ENCODE measurements at places on chromosomes 7 and 10.

- DNase-seq, result peak; percentile 31
Observed at GRCh38 chr10:102837230-102837721, at the start of gene CYP17A1. Gene CYP17A1, minus strand, starts transcription at chr10:102837413. Its CDS starts 52 bp downstream, at chr10:102837361.

DNA sequence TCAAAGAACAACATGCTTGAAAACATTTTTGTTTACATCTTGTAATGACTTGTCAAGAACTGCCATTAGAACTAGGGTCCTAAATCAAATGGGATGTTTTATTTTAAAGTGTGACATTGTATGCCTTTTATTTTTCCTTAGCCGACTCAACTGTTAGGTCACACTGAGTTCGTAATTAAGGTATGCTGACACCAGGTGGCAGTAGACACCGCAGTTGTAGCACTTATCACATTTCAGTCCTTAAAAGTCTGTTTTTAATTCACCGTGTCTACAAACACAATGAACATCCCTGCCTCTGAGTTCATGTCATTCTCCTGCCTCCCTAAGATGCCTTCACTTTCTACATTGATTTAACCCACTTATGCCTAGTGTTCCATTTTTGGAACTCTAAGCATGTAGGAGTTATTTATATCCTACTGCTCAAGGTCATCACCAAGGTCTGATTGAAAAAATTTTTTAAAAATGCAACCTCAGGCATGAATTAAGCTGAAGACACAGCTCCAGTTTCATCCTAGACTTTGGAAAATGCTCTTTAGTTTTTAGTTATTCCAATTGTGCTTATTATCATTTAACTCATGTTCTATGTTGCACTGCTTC is 186.1 kb downstream of the BMPER start:
- DNase-seq, result no peak

DNA sequence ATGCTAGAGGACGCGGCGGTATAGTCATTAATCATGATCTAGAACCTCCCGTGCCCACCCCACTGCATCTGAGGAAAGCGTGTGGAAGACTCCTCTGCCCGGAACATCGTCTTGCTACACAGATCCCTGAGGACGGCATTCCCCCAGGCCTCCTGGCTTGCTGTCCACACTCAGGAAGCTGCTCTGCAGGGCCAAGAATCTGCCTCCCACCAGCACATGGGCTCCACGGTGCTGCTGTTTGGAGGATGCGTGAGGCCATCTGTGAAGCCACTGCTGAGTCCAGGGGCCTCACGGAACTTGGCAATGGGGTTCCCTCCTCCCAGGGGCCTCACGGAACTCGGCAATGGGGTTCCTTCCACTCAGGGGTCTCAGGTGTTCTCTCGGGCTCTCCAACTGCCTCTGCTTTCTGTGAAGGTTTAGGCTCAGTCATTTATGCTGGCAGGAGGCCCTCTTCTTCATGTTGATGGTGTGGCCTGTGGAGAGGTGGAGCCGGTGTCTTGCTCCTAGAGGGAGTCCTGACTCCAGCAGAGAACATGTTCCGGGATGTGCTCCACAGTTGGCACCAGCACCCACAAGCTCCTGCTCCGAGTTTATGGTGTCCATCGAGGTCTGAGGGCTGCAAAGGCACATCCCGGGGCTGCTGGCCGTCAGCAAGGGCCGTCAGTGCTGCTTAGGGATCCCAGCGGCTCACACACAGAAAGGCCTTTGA is 273.3 kb downstream of the DNAJB6 start:
- DNase-seq, result no peak

DNA sequence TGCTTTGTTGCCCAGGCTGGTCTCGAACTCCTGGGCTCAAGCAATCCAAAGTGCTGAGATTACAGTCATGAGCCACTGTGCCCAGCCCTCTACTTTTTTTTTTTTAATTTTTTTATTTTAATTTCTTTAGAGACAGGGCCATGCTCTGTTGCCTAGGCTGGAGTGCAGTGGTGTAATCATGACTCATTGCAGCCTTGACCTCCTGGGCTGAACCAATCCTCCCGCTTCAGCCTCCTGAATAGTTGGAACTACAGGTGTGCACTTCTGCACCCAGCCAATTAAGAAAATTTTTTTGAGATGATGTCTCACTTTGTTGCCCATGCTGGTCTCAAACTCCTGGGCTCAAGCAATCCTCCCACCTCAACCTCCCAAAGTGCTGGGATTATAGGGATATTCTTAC is 528.6 kb downstream of the GATA3 start:
- no peak for DNase-seq

DNA sequence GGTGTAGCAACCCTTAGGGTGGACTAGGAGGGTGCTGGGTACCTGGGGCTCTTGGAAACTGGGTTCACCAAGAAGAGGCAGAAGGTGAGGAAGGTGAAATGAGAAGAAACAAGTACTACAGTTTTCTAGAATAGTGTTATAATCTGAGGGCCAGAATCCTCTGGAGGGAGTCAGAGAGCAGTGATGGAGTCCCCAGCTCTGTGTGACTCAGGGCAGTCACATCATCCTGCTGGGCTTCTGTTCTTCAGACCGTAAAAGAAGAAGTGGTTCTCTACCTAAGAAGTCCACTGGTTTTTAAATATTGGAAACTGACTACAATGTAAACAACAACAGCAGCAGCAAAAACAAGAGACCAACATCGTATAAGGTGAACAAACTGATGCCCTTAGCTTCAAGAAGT is 197.3 kb downstream of the PRPF18 start:
- no peak for DNase-seq

DNA sequence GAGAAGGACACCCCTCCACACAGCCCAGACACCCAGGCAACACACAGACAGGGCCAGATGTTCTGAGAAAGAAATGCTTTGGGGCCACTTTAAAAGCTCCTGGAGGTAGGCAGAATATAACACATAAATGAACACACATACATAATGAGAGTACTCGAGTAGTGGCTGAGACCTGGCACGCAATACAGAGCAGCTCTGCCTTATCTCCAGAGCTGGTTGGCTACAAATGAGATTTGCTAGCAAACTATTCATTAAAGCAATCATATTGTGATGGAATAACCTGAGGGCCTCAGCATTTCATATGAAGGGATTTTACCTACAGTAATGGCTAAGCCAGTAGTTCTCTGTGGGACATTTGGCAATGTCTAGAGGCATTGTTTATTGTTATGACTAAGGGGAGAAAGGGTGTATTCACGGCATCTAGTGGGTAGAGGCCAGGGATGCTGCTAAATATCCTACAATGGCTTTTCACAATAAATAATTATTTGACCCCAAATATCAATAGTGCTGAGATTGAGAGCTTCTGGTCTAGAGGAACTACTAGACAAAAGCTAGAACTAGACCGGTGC is 5.5 kb upstream of the IMPDH1 start:
- DNase-seq, result no peak

- DNase-seq, result no peak
Observed at GRCh38 chr7:20157456-20157855, 59.7 kb downstream of the MACC1 start.

- DNase-seq, result no peak
Observed at GRCh38 chr7:83325083-83325482, 162.4 kb upstream of the PCLO start.

DNA sequence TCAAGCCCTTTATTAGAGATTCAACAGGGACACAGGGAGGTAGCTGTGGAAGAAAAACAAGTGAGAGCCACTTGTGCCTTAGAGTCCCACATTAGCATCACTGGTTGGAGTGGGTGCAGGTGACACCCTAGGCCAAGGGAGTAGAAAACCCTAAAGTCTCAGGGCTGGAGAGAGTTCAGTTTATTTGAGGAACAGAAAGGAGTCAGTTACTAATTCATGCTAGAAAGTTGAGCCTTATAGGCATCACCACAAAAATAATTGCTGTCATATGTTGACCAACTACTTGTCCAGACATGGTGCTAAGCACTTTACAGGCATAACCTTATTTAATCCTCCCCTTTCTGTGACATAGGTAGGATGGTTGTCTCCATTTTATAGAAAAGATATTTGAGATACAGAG is 20.9 kb upstream of the ACSL5 start:
- no peak for DNase-seq

- no peak for DNase-seq
Observed at GRCh38 chr10:20004087-20004523, 187.9 kb downstream of the PLXDC2 start.

- DNase-seq, result no peak
Observed at GRCh38 chr7:66207540-66207939, 2.4 kb downstream of the TPST1 start.

DNA sequence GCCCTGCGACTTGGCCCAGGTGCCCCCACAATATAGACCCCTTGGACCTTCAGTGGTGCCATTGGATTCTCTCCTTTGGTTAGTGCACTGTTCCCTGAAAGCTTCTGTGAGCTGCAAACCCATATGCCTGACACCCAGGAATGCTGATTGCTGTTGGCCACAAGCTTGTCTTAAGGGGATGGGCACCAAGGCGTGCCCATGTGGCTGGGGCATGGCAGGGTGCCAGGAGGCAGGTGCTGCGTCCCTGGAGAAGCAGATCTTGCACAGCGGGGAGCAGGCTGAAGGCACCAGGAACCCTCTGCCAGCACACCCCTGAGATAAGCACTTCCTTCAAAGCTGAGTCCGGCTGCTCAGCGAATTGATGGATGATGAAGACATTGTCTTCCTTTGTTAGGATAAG is 411.8 kb downstream of the SDK1 start:
- peak; percentile 71 for DNase-seq

Measured in NCI-H2171 treated with DMSO at 0.1 percent for 48 hours (cell line).